CD4-positive, CD25-positive, alpha-beta regulatory T cell (primary cell): ENCODE measurements at places on chromosomes 1 and 21.
A peak's percentile ranks its signal among the peaks of the same experiment; 100 is the strongest.

GRCh38 chr1:221521686-221522085 lies 220.2 kb downstream of the DUSP10 start:
- DNase-seq: peak; percentile 6

GRCh38 chr1:32071758-32072621 lies 749 bp upstream of the TMEM39B start:
- DNase-seq: no peak

GRCh38 chr1:183832459-183832858 lies 27.5 kb downstream of the RGL1 start:
- DNase-seq: no peak

DNA sequence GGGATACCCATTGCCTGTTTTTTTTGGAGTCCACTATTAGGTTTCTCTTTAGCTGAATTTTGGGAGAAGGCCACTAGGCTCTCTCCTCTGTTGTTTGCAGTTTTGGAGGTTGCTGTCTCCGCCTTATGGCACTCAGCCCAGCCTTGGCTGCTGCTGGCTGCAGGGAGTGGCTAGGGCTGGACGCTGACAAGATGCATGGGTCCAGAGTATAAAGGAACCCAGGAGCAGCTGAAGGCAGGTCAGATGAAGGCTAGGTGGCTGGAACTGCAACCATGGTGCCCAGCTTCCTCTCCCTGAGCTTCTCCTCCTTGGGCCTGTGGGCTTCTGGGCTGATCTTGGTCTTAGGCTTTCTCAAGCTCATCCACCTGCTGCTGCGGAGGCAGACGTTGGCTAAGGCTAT lies at the start of gene CYP4B1:
Gene CYP4B1, plus strand, starts transcription at position 237 of the 400 bp plus-strand sequence. Its CDS starts 36 bp downstream, at position 273.
- no peak for DNase-seq

GRCh38 chr1:110186558-110186957 lies 23.6 kb upstream of the KCNC4 start:
- DNase-seq: no peak
